NCI-H187 treated with DMSO at 0.1 percent for 48 hours (cell line): ENCODE measurements at places on chromosomes 5 and 9.

DNA sequence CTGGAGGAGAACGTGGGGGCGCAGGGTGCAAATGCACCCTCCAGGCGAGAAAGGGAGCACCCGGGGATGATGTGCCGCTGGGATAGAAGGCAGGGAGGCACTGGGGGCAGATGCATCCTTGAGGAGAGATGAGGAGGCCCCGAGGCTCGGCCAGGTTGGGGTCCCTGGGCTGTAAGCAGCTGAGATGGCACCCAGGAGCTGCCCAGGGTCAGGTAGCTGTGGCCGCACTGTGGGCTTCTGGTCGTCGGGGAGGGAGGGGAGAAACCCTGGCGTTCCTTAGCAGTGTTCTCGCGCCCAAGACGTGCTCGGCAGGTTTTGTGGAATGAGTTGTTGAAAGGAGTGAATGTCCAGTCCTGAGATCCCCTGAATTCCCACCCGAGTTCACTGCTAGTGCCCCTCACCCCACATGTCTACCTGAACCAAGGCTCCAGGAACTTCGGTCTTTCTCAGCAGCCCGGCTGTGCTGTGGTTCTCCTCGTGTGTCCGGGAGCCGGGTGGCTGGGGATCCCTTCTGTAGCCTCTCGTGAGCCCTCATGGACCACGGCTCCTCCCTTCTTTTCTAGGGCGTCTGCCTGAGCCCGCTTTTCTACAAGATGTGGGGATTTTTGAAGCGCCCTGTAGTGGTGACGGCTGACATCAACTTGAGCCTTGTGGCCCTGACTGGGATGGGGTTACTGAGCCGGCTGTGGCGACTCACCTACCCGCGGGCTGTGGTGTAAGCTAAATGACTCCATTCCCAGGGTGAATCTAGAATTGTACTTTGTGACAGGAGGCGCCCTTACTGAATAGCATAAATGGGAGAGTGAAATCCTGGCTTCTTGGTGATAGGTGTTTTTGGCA lies 1.1 kb downstream of the POMT1 start:
- DNase-seq, result no peak

- DNase-seq, result no peak
Observed at GRCh38 chr5:92758552-92758951, 822.5 kb downstream of the NR2F1-AS1 start.

- no peak for DNase-seq
Observed at GRCh38 chr5:131466171-131466766, 168.8 kb downstream of the RAPGEF6 start.

- DNase-seq, result no peak
Observed at GRCh38 chr9:113548221-113549041, 84.9 kb downstream of the RGS3 start.

DNA sequence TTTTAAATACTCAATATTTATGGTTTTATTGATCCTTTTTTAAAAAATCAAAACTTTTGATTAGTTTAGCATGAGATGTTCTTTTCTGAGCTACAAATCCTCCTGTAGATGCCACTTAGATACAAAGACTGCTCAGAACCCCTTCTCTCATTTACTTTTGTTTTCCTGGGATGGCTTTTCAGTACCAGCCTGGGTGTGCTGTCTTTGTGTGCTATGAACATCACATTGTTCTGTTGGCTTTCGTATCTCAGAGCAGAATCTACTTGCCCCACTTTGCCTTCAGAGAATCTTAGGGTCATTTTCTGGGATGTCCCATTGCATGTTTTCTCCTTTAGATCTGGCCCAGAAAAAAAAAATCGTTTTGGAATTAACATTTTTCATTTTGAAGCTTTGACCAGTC lies 85.9 kb downstream of the RASGRF2 start:
- DNase-seq, result no peak

GRCh38 chr5:9863486-9863885 lies 233.3 kb upstream of the TAS2R1 start:
- DNase-seq, result no peak

- DNase-seq, result no peak
Observed at GRCh38 chr5:56432321-56432720, 199.2 kb upstream of the ANKRD55 start.

DNA sequence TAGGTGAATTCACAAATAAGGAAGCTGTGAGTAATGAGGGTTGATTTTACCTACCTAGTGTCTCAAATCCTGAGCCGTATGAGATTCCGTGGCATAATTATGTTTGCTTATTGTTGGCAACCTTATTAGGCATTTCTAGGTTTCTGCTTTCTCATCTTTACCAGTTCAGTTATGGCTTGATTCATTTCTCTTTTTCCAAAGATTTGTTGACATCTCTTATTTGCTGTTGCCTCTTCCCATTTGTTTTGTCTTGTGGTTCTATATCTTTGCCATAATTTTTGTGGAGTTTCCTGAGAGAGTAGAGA lies 470 bp downstream of the IL31RA start:
- DNase-seq, result no peak

GRCh38 chr9:124198948-124199347 lies 58.8 kb upstream of the NEK6 start:
- DNase-seq, result no peak

GRCh38 chr9:133770076-133770777 lies 32.1 kb upstream of the SARDH start:
- no peak for DNase-seq

- DNase-seq, result no peak
Observed at GRCh38 chr9:13278023-13278367, 1.5 kb downstream of the MPDZ start.

- DNase-seq, result no peak
Observed at GRCh38 chr5:180636403-180637075, 12.9 kb downstream of the FLT4 start.

- no peak for DNase-seq
Observed at GRCh38 chr5:167889276-167889675, 402.2 kb upstream of the WWC1 start.

DNA sequence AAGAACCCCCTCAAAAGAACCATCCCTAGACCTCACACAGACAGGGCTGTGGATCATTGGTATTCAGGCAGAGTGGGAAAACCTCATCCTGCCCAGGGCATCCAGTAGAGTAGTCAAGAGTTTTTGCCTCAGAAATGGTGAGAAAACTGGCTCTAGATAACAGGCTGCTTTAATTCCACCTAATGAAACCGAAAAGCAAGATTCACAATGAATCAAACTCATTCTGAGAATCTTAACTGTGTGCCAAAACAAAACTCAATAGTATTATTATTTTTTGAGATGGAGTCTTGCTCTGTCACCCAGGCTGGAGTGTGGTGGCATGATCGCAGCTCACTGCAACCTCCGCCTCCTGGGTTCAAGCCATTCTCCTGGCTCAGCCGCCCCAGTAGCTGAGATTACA lies 17.8 kb upstream of the NPM1 start:
- no peak for DNase-seq

- DNase-seq, result no peak
Observed at GRCh38 chr5:153543288-153543687, 52.8 kb downstream of the GRIA1 start.

DNA sequence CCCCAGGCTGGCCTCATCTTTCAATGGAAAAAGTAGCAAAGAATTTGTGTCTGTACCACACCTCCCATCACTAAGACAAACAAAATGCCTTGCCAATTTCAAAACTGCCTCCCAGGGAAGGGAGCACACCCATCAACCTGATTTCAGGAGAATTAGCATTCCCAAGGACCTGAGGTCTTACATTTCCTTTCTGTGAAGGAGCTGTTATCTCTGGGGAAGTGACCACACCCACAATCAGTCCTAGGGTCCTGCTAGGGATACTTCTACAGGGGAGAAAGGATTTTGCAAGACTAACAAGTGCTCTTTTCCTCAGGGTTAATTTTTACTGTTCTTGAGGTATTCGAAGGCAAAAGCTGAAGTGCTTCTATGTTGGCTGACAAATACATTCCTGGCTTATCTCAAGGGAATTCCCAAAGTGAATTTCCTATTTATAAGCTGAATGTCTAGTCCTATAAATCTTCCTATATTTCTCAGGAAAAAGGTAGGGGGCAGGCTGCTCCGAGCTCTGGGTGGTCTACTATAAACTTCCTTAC lies 97.4 kb upstream of the ITGA1 start:
- DNase-seq, result no peak
